HCEC 1CT (cell line): ENCODE measurements at places on chromosomes 1 and 21.
A peak's percentile ranks its signal among the peaks of the same experiment; 100 is the strongest.

GRCh38 chr1:38498686-38499085 lies 360.9 kb downstream of the RRAGC start:
- no peak for DNase-seq

GRCh38 chr1:208433086-208433485 lies 188.9 kb upstream of the PLXNA2 start:
- no peak for DNase-seq

GRCh38 chr1:151934048-151934493 lies 24.8 kb upstream of the THEM4 start:
- peak; percentile 62 for DNase-seq

DNA sequence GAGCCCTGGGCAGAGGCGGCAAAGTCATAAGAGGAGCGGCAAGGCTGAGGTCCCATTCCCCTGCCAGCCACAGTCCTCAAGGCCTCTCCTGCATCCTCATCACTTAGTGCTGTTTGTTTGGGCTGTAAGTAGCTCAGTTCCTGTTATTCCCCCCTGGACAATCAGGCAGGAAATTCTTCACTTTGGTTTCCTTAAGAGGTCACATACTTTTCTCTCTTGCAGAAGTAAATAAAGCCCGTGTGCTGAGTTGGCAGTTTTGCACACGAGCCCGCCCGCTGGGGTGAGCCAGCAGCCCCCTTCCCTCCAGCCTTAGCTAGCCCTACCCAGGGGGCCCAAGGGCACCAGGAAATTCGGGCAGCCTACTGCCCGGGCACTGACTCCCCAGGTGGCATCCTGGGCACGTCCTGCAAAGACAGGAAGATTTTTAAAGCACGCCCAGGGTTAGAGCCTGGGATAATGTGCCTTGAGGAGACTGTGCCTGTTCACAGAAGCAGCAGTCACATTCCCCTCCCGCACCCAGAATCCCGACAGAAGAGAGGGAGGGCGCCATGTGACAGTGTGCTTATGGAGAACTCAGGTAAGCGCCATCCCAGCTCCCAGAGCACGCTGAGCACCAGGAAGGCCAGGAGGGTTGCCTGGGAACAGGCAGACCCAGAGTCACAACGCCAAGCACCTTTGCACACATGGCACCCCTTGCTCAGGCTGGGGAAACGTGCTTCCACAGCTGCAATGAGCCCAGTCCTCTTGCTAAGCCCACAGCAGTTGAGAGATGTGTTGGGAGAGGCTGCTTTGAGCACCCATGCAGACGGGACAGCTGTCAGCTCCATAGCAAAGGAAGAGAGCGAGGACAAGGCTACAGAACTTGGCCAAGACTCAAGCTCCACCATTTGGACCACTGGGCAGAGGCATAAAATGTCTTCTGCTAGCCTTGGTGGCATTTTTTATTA lies 144.5 kb upstream of the TMEM51 start:
- no peak for DNase-seq

GRCh38 chr1:69263921-69264391 lies 303.8 kb upstream of the LRRC7 start:
- DNase-seq, result no peak

DNA sequence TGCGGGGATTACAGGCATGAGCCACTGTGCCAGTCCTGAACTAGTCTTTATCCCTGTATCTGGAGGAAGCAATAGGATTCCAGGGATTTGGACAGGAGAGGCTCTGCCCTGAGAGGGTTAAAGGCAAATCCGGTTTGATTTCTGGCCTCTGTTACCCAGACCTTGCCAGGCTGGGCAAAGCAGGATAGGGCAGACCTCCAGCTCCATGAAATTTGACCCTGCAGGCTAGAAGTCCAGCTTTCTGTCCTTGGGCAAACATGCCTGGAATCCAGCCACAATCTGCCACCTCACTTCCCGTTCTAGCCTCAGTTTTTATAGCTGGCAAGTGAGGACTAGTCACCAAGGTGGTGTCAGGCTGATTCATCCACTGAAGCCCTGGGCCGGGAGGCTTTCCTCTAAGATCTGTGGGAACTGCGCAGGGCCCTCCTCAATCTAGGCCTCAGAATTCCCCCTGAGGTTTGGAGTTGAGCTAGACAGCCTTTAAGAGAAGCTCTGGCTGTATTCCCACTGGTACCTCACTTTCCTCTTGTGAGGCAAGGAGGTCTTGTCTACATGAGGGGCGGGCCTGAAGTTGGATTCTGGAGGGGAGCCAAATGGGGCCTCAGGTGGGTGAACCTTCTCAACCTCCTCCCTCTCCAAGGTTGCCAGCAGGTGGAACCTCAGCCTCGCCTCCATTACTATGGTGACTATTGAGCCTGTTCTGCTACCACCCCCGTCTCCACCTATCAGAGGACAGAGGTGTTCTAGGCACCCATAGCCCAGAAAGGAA lies 7.0 kb upstream of the P3R3URF start:
- peak; percentile 93 for DNase-seq

- no peak for DNase-seq
These were observed 172.7 kb downstream of the TRIM33 start for GRCh38 chr1:114338191-114338890.

GRCh38 chr1:24923485-24924113 lies 6.5 kb downstream of the RUNX3 start:
- DNase-seq, result no peak

- no peak for DNase-seq
These were observed 50.4 kb downstream of the PGBD5 start for GRCh38 chr1:230375780-230376179.

- no peak for DNase-seq
These were observed 104.5 kb downstream of the CENPF start for GRCh38 chr1:214707306-214708087.

- DNase-seq, result no peak
These were observed 41.3 kb downstream of the TNFRSF8 start for GRCh38 chr1:12104417-12104816.

DNA sequence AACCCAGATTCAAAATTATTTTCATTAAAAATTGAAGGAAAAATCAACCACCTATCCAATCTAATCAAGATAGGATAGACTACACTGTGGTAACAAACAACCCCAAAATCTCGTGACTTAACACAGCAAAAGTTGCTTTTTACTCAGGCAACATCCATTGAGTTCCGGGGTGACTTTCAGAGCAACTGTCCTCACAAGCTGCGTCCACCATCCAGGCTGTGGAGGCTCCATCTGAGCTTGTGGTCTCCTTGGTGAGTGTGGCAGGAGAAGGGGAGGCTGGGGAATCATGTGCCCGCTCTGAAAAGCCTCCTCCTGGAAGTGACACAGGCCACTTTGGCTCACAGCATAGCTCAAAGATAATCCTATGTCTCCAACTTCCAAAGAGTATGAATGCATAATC lies 52.4 kb downstream of the CD2 start:
- DNase-seq, result no peak

DNA sequence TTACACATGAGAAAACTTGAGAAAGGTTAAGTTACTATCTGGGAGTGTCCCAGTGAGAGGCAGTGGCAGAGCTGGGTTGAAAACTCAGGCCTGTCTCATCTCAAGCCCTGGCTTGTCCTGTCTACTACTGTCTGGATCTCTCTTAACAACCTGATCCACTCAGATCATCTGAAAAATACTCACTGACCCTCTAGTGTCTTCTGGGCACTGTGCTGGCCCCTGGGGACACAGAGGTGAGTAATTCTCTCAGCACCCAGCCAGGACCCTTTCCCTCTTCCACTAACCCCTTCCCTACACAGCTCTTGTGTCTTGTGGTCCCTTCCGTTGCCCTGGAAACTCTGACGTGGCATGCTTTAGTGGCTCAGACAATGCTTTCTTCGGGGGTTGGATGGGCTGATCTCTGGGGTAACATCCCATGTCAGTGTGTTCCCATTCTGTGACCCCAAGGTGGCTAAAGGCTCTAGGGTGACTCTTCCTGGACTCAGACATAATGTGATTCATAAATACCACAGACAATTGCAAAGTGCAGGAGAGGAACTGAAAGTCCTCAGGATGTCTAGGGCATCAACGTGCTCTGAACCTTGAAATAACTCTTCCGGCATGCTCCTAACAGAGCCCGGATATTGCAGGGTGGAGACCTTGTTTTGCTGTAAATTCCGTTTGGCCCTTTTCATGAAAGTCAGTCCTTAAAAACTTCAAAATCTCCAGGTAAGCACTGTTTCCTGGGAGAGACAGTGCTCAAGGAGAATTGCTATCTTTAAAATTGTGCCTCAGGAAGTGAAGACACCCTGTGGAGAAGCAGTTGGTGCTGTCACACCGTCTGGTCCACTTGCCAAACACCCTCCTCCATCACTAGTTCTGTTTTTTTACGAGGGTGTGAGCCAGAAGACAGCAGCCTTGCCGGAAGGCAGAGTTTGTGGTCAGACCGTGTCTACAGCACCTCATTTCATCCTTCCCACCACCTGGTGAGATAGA lies 4.0 kb downstream of the SHISAL2A start:
- DNase-seq, result no peak

- no peak for DNase-seq
These were observed 10.8 kb downstream of the SLC45A3 start for GRCh38 chr1:205669341-205670149.

DNA sequence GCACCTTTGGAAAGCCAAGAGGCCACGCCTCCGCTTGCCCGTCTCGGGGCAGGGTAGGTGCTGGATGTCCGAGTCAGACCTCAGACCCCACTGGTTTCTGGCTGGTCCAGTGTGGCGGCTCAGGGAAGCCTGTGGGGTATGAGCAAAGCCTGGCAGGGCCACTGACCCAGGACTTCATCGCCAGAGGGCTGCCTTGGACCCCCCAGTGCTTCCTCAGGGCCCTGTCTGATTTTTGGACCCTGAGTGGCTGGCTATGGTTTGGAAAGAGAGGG lies 20.4 kb downstream of the LHX4 start:
- DNase-seq, result no peak

- DNase-seq, result no peak
These were observed 38.1 kb upstream of the GREM2 start for GRCh38 chr1:240649733-240650721.

GRCh38 chr1:28928314-28928941 lies 14.1 kb downstream of the EPB41 start:
- no peak for DNase-seq

DNA sequence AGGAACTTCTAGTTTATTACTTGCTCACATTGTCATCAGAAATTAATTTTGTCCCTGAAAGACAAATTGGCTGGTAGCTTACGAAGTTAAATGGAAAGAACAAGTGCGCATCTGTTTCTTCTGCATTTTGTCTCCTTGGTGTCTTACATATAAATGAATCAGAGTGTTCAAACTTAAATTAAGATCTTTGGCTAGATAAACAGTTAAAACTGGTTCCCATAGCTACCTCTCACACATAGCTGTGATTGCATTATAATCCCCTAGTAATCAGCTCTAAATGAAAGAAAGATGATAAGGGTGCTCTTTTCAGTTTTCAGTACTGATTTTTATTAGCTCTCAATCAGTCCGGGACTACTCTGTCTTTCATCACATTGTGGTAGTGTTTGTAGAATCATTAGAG lies 124.2 kb upstream of the LMO4 start:
- no peak for DNase-seq

GRCh38 chr1:196680107-196680506 lies 28.3 kb downstream of the CFH start:
- peak; percentile 65 for DNase-seq

- DNase-seq, result no peak
These were observed 100.3 kb upstream of the BACE2 start for GRCh38 chr21:41067709-41068108.

GRCh38 chr1:21267191-21268077 lies 22.8 kb downstream of the ECE1 start:
- no peak for DNase-seq

DNA sequence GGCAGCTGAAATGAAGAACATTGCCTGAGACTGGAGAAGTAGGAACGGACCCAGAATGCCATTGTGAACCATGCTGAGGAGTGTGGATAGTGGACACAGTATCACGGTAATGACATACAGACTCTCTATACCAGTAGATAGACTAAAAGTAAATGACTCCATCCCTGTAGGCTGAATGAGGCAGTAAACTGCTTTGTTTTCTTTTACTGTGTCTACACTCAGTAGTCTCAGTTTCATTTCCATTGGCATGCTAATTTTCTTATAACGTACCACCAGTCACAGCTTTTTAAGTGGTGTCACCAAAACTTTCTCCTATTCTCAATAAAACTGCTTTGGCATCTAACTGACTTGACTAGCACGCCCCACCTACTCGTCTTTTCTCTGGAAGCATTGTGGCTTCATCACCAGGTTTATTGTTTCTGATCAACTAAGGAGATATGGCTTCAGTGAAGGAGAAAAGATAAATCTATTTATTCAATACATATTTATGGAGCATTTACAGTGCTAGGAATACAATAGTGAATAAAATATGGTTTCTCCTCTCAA lies 8.4 kb upstream of the ZNF697 start:
- DNase-seq, result no peak

DNA sequence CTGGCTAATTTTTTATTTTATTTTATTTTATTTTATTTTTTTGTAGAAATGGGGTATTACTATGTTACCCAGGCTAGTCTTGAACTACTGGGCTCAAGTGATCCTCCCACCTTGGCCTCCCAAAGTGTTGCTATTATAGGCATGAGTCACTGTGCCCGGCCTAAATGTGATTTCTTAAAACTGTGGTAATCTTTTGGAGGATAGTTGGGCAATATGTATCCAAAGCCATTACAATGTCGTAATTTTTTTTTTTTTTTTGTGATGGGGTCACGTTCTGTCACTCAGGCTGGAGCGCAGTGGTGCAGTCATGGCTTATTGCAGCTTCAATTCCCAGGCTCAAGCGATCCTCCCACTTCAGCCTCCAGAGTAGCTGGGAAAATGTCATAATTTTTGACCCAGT lies 14.2 kb downstream of the ETV3L start:
- peak; percentile 43 for DNase-seq

GRCh38 chr1:188652678-188653077 lies 1823.9 kb downstream of the PLA2G4A start:
- peak; percentile 89 for DNase-seq

- peak; percentile 84 for DNase-seq
These were observed 2.8 kb downstream of the ARMH1 start for GRCh38 chr1:44677201-44677766.

GRCh38 chr1:117752661-117753060 lies 146.8 kb downstream of the TENT5C start:
- DNase-seq, result no peak

GRCh38 chr1:169949139-169949538 lies 55.4 kb upstream of the SCYL3 start:
- DNase-seq, result no peak

DNA sequence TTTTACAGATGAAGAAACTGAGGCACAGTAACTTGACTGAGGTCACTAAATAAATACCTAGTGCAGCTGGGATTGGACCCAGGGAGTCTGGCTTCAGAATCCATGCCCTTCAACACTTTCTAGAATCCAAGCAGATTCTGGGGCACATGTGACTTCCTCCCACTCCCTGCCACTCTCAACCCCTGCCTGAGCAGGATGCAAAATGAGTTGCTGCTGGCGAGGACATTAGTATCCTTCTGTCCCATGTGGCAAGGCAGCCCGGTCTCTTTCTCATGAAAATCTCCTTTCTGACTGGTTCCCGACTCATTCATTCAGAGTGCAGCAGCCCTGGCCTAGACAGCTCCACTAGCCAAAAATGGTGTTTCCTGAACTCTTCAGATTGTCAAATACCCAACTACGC lies 28.4 kb downstream of the TNNT2 start:
- DNase-seq, result no peak

GRCh38 chr1:193539731-193540459 lies 353.5 kb upstream of the B3GALT2 start:
- DNase-seq, result no peak

GRCh38 chr1:185939142-185939541 lies 205.0 kb downstream of the HMCN1 start:
- no peak for DNase-seq
